Fibroblast of lung (primary cell): ENCODE measurements at places on chromosomes 5 and 9.

DNA sequence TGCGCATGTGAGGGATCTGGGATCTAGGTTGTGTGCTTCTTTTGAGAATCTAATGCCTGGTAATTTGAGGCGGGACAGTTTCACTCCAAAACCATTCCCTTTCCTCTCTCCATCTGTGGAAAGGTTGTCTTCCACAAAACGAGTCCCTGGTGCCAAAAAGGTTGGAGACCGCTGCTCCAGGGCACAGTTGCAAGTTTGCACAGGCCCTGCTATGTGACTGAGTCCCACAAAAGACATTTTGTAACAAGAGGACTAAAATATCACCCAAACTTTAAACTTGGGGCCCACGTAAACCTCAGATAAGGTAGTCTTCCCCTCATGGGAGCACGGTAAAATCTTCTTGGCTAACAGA, 5.8 kb upstream of the ZNF367 start:
- no peak for DNase-seq

GRCh38 chr9:969310-970150, 6.9 kb upstream of the DMRT3 start:
- DNase-seq: no peak

DNA sequence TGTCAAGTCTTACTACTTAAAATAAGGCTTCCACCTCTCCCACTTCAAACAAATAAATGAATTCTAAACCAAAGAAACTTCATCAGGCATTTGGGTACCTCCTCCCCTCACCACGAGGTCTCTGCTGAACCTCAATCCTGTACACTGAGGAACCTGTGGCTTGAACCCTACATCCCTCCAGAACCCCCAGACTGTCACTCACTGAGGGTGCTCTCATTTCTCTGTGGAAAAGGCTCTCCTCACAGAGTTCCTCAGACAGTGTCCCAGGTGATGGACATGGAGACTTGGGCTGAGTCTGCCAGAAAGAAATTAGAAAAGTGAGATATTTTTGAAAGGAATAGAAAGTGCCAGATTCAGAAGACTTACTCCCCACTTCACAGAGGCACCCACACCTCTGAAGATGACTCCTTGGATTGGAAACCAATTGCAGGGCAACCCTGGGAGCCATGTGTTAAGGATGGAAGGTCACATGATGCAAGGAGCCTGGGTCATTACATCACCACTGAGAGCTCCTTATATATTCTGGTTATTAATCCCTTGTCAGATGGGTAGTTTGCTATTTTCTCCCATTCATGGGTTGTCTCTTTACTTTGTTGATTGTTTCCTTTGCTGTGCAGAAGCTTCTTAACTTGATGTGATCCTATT, 19.8 kb downstream of the MLANA start:
- DNase-seq: peak; percentile 9

GRCh38 chr5:17282283-17283120, 65.1 kb downstream of the BASP1 start:
- no peak for DNase-seq

DNA sequence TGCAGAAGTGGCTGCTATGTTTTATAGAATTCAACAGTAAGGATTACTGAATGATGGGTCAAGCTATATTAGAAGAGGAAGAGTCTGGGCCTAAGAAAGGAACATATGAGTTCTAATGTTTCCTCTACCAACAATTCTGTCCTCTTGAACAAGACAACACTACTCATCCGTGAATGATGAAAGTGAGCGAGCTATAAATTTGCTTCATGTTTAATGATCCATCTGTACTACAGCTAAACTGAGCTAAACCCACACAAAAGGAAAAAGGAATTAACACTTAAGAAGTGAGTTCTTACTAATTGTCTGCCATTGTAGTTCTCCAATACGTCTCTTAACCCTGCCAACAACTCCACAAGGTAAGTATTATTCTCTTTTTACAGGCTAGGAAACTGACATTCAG, 204.4 kb downstream of the GLIS3 start:
- DNase-seq: no peak

- no peak for DNase-seq
These were observed 4.3 kb downstream of the CNOT8 start for GRCh38 chr5:154862766-154863165.

GRCh38 chr5:76715736-76716455, at the start of gene F2R:
Gene F2R, plus strand, starts transcription at chr5:76716126. Its CDS starts 182 bp downstream, at chr5:76716308.
- peak; percentile 91 for DNase-seq

GRCh38 chr5:7745882-7746610, 104.9 kb downstream of the CFAP90 start:
- DNase-seq: peak; percentile 70
